ENCODE measurements at places on chromosomes 5 and 9.

DNA sequence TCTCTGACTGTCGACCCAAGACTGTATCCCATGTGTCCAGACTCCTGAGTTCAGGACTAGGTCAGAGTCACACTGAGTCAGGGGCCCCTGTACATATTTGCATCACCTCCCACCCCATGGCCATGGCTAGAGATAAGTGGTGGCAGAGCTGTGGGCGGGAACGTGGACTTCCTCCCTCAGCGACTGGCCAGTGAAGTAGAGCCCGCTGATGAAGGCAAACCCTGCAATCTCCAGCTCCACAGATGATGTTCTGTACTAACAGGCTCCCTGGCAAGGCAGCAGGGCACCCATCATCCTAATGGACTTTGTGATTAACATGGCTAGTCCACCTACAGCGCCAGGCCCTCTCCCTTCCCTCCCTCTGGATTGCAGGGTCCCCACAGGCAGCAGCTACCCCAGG lies 110.5 kb upstream of the LRRTM2 start:
- DNase-seq = no peak

GRCh38 chr9:131270171-131271015 lies 5.9 kb downstream of the FAM78A start:
- no peak for DNase-seq

GRCh38 chr5:91011029-91011428 lies 372.1 kb downstream of the ARRDC3 start:
- no peak for DNase-seq

GRCh38 chr5:126562823-126563222 lies 32.2 kb downstream of the ALDH7A1 start:
- DNase-seq = no peak

GRCh38 chr9:97853844-97854695 lies 1.0 kb downstream of the FOXE1 start:
- DNase-seq = peak; percentile 41

GRCh38 chr5:140420665-140421361 lies 19.2 kb downstream of the ANKHD1 start:
- DNase-seq = no peak

- no peak for DNase-seq
These were observed 202.7 kb downstream of the FAM114A2 start for GRCh38 chr5:153835891-153836515.

GRCh38 chr9:136597141-136597885 lies 51.5 kb upstream of the NOTCH1 start:
- DNase-seq = no peak

DNA sequence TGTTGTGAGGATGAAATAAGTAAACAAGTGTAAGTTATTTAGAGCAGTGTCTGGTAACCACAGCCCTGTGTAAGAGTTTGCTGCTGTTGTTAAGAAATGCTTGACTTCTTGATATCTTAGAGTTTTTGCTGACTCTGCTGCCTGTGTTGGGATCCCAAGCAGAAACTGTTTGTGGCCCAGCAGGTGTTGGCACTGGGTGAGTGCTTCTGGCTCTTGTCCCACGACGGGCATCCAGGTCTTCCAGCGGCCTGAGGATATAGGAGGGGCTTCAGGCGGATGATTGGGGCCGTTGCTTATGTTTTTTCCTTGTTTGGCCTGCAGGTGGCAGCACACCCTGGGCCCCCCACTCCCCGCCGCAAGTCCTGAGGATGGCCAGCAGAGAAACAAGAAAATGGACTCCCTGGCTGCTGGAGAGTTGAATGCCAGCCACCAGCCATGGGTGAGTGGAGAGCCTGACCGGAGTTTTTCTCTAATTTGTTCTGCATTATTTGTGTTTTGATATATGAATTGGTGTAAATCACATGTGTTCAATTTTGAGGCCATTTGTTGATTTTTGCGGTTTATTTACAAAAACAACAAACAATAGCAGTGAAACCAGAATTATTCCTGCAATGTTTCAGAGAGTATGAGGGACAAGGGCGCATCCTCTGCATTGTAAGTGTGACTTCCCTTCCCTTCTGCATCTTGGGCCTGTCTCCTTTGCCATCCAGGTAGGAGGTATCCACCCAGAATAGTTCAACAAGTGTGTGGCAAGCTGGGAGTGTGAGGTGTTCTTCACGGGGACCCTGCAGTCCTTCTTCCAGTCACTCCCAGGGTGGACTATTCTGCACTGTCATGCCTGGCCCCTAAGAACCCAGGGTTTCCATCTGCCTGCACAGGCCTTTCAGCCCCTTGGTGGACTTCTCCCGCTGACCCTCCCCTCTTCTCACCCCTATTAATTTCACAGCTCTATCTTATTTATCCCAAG lies 50.3 kb downstream of the SLC22A5 start:
- DNase-seq = peak; percentile 76

- no peak for DNase-seq
These were observed 422.7 kb upstream of the PIK3R1 start for GRCh38 chr5:67792891-67793290.

GRCh38 chr5:114450437-114450836 lies 88.6 kb downstream of the KCNN2 start:
- DNase-seq = peak; percentile 40

DNA sequence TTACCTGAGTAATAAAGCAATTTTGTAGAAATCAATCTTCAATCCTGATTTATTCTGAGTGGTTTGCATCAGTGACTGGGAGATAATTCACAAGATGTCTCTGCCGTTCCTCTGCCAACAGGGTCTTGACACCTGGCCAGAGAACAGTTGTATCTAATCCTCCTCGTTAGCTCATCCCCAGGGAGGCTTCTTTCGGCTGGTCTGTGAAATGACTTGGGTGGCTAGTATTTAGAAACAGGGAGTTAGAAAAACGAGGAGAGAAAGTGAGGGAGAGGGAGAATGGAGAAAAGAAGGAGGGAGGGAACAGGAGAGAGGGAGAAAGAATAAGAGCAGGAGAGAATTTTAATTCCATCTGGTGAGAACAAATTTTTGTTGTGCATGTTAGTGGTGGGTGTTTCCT lies 600.2 kb upstream of the TLE4 start:
- no peak for DNase-seq

DNA sequence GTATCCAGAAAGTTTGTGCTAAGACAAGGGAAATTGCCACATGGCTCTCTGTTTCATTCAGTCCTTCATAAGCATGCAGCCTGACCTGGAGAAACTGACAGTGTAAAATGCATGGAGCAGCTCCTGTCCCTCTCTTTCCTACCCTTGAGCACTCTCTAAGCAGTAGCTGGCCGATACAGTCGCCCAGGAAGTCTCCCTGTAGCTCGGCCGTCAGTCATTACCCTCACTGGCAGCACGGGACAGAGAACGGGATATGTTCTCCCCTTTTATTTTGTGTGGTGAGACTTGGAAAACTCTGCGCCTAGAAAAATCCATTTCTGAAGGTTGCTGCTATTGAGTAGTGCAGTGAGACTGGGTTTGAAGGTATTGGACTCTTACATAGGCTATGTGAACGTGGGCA lies 56.8 kb upstream of the KCNMB1 start:
- no peak for DNase-seq

GRCh38 chr5:96439477-96440184 lies 6.6 kb upstream of the PCSK1 start:
- no peak for DNase-seq

DNA sequence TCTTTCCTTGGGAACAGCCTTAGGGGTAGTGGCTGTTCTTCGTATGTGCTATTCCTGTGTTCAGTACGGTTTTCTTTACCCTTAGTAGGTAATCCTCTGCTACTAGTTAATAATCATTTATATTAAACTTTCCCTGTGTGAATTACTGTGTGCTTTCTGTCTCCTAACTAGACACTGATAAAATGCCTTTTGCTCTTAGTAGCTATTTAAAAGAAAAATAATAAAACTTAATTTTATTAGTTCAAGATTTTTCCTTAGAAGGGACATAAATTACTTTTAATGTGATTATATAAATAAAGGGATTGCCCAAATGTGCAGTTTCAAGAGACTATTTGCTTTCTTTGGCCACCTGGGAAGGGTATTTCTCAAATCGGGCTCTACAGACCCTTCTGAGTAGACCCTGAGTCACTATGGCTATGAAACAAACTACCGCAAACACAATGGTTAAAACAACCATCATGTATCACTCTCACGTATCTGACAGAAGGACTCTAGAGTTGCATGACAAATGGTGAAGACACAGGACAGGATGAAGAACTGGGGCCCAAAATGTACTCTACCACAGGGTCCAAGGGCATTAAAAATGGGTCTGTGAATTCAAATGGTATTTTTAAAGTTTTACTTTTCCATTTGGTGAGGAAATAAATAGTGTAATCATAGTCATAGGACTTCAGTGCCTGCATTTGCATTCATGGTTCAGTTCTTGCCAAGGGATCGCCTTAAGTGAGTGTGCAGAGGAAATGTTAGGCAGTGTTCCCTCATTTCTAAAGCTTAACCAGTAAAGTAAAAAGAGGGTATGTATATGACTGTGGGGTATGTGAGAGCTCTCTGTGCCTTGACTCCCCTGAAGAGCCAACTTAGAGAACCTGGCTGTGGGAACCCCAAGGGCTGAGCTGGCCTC lies 97.0 kb downstream of the TSSK1B start:
- DNase-seq = no peak

GRCh38 chr5:141717043-141717442 lies 35.0 kb upstream of the ARAP3 start:
- no peak for DNase-seq

GRCh38 chr9:27945386-27945785 lies 372.1 kb upstream of the C9orf72 start:
- peak; percentile 79 for DNase-seq

GRCh38 chr5:140678993-140679392 lies 5.6 kb upstream of the DND1 start:
- DNase-seq = no peak

GRCh38 chr5:170176916-170177315 lies 55.9 kb upstream of the C5orf58 start:
- DNase-seq = no peak

Data from fibroblast of skin of back (primary cell).